ENCODE measurements at places on chromosomes 6 and 20. TPM values are rescaled to one million over a fixed set of nuclear protein-coding genes. Genes with fewer than 3 reads are reported as not detected.

- no peak for DNase-seq
These were observed 41.4 kb upstream of the MYL9 start for GRCh38 chr20:36499723-36500501.

DNA sequence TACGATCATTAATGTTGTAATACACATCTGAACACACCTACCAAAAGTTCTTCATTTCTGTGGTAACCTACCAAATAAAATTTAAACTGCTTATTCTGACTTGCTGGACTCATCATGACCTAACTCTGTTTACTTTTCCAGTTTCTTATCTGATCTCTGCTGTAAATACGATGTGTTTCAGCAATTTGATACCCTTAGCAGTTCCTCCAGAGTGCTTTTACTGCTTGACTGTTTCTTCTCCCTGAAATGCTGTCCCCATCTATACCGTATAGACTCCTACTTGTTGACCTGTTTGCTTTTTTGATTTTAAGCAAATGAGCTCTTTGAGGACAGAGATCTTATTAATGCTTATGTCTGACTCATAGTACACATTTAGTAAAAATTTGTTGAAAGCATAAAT lies 119.5 kb downstream of the SCAF8 start:
- DNase-seq, result no peak

GRCh38 chr20:49283176-49283702 lies 5.4 kb upstream of the ZNFX1 start:
- DNase-seq, result no peak

DNA sequence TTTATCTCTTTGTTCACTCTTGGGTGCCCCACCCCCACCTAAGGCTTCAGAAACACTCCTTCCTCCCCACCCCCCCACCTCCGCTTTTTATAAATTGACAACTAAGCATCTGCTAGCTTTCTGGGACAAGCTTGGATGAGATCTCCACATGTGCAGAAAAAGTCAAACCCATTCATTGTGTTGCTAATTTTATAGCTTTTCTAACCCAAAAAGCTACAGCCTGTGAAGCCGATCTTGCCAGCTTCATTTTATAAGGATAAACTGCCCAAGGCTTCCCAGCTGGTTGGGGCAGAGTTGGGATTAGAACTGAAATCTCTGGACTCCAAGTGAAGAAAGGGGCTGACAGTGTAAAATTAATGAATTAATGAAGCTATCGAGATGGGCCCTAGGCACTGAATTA lies 24.1 kb downstream of the BPIFB4 start:
- DNase-seq, result no peak

- DNase-seq, result peak; percentile 5
These were observed 71.4 kb downstream of the ADGB start for GRCh38 chr6:146670161-146670560.

- DNase-seq, result no peak
These were observed 79.4 kb downstream of the SNX5 start for GRCh38 chr20:17889226-17889625.

GRCh38 chr6:111971181-111971841 lies 82.6 kb upstream of the CCN6 start:
- DNase-seq, result no peak

DNA sequence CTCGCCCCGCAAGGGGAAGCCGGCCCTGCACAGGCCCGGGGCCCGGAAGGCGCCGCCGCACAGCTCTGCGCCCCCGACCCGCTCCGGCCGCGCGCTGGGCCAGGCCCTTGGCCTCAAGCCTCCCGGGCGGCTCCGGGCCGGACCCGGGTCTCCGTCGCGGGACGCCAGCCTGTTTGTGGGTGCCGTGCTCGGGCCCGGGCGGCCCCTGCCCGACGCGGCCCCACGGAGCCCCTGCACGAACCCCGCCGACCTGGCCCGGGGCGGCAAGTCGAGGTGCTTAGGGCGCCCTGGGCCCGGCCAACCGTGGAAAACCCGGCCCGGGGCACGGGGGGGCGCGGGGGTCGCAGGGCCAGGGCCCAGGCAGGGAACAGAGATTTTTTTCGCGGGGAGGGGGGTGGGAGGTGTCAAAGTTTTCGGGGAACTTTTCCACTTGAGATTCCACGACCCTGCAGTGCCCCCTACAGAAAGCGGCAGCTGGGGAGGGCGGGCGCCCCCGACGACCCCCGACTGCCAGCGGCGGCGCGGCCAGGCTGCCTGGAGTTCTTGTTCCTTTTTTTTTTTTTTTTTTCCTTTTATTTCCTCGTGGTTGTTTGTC lies 805 bp upstream of the STX16 start:
- no peak for DNase-seq

DNA sequence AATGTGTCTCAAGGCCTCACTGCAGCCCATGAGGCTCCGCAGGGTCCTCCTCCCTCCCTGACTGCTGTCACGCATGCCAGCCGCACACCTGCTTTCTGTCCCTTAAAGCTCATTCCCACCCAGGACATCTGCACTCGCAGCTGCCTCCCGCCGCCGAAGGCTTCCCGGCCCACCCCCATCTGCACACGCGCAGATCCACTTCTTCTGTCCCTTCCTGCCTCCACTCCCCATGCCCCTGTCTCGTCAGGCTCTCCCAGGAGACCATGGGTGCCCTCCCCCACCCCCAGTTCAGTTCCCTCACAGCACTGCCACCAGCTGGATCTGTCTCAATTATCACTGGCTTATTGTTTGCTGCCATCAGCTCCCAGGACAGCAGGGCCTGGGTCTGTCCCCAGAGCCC lies 63.0 kb downstream of the RIPOR3 start:
- DNase-seq, result no peak

DNA sequence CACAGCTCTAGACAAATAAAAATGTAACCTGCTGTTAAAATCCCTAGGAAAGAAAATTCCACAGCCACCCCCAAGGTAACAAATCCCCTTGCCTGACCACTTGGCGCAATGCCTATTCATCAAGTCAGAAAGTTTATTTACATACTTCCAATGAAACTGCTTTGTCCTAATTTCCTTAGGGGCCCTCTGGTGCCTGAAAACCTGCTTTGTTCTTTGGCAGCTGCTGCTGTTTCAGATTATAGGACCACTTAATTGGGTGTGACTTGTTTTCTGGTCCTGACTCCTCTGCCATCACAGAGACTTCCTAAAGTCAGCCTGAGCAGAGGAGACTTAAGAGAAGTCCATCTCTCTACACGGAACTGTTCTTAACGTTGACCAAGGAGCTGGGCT lies 323.6 kb downstream of the UBE3D start:
- DNase-seq, result no peak

DNA sequence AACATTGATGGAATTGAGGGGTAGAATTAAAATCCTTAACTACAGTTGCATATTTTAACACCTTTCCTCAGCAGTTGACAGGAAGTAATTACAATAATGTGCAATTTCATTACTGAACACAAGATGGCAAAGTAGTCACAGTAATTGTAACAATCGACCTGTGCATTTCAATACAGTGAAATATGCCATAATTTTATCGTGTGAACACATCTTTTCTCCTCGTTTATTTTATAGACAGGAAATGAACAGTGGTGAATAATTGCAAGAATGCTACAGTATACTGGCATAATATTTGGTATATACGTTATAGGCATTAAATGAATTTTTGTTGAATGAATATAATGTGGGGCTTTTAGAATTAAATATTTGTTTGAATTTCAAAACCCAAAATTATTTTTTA lies 25.0 kb downstream of the CYB5R4 start:
- DNase-seq, result no peak

DNA sequence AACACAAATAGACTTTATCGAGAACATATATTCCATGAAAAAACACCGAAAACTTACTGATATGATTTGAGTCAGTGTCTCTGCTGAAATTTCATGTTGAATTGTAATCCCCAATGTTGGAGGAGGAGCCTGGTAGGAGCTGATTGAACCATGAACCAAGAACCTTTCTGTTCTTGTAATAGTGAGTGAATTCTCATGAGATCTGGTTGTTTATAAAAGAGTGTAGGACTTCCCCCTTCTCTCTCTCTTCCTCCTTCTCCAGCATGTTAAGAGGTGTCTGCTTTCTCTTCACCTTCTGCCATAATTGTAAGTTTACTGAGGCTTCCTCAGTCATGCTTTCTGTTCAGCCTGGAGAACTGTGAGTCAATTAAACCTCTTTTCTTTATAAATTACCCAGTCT lies 1289.3 kb upstream of the CITED2 start:
- no peak for DNase-seq

GRCh38 chr6:43742931-43743632 lies 26.9 kb upstream of the VEGFA start:
- DNase-seq, result no peak

DNA sequence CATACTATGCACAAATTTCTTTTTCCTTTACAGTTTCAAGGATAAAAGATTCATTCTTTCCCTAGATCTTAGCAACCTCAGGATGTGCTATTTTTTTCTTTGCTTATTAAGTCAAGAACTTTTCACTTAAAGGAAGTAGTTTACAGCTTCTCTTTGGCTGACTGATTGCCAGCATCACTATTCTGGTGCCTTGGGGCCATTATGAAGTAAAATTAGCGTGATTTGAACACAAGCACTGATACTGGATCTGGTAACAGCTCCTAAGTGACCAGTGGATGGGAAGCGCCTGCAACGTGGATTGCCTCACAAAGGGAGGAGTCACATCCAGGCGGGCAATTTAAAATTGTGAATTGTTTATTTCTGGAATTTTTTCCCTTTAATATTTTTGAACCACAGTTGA lies 147.1 kb downstream of the ARID1B start:
- no peak for DNase-seq

- no peak for DNase-seq
These were observed 222.8 kb upstream of the RUNX2 start for GRCh38 chr6:45105170-45105820.

GRCh38 chr20:37278966-37279590 lies 10.4 kb upstream of the MANBAL start:
- no peak for DNase-seq

GRCh38 chr6:79544939-79545450 lies 7.8 kb upstream of the LCA5 start:
- peak; percentile 97 for DNase-seq

GRCh38 chr6:49799090-49799489 lies 12.0 kb upstream of the PGK2 start:
- no peak for DNase-seq

DNA sequence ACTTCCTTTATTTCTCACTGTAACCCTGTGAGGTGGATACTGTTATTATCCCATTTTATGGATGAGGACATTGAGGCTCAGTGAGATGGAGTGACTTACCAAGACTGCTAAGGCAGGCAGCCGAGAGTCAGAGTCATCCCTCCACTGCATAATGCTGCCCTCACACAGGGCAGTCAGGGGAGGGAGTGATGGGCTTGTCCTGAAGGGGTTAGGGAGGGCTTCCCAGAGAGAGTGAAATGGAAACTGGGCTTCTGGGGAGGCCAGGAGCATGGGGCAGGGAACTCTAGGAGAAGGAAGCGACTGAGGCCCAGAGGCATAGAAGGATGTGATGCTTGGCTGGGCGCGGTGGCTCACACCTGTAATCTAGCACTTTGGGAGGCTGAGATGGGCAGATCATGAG lies 31.1 kb downstream of the TM9SF4 start:
- no peak for DNase-seq

GRCh38 chr20:51752343-51752951 lies 15.7 kb downstream of the ATP9A start:
- DNase-seq, result no peak

DNA sequence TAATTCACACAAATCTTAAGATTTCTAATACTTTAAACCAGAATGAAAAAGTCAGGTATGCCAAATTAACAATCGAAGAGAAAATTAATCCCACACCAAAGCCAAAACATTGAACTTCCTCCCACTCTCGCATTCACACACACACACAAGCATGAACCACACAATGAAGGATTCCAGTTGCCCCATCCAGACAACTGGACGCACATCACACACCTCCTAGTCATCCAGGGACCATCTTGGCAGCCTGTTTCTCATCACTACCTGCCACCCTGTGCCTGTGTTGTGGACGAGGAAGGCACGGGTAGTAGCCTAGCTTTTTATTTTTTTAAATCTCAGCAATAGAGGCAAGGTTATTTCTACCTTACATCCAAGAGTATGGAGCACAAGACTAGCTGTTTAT lies 15.2 kb downstream of the B4GALT5 start:
- DNase-seq, result no peak

GRCh38 chr6:97160280-97160679 lies 122.7 kb downstream of the MMS22L start:
- DNase-seq, result no peak

GRCh38 chr20:37797669-37798175 lies 103.9 kb downstream of the CTNNBL1 start:
- no peak for DNase-seq

DNA sequence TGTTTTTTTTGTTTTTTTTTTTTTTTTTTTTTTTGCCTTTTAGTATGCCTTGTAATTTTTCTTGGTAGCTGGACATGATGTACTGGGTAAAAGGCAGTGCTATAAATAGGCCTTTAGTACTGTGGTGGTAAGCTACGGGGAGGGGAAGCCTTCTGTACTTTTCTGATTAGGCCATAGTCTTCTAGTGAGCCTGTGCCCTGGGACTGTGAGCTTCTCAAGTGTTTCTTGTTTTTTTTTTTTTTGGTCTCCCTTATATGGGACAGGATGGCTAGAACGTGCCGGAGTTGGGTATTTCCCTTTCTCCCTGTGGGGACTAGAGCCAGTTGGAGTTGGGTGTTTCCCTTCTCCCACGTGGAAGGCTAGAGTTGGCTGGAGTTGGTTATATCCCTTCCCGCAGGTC lies 59.4 kb upstream of the PRELID3B start:
- no peak for DNase-seq

DNA sequence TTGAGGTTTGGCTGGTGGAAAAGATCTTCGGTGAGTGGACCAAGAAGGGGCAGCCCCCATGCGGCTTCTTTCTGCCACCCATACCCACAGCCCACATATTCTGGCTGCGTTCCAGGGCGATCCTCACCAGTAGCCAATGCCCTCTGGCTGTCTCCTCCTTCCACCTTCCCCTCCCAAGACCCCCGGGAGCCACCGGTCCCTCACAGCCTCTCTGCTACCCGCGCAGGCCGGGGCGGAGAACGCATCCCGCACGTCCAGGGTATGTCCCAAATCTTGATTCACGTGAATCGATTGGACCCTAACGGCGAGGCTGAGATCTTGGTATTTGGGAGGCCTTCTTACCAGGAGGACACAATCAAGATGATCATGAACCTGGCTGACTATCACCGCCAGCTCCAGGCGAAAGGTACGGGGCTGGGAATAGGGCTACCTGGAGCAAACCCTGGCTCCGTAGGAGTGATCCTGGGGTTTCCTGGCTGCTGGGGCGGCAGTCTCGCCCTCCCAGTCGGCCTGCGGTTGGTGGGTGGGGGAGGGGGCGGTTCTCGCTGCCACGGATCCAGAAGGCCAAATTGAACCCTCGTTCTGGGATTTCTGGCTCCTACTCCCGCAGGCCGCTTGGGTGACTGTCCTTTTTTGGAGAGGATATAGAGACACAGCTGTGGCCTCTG lies 545 bp downstream of the KHDC3L start:
- no peak for DNase-seq

The OOEP gene
- 0.41 TPM for total RNA-seq

The CHD6 gene
- total RNA-seq, result 17.9 TPM

The TSHZ2 gene
- total RNA-seq, result 1.0 TPM

The TSBP1 gene
- not detected for total RNA-seq

The MUC22 gene
- not detected for total RNA-seq

The NOX3 gene
- total RNA-seq, result not detected

The SRSF12 gene
- 8.3 TPM for total RNA-seq
